ENCODE measurements at places on chromosomes 1 and 21.

DNA sequence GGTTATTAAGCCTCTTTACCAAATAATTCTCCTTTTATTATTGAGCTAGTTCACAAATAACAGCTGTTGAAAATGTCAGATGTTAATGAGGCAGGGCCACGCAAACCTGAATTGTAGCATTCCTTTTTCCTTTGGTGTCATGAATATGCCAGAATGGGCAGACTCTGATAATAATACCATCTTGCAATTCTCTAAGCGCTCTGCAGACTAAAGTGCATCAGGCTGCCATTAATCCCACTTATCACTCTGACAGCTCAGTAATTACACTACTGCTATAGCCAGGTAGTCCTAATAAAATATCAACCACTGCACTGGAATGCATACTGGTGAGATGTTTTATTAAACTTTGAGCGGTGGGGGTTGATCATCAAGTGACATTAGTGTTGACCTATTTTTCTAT lies 177.7 kb downstream of the DPYD start:
- DNase-seq, result no peak

- DNase-seq, result no peak
These were observed 44.0 kb upstream of the DAB1 start for GRCh38 chr1:57467830-57468229.

DNA sequence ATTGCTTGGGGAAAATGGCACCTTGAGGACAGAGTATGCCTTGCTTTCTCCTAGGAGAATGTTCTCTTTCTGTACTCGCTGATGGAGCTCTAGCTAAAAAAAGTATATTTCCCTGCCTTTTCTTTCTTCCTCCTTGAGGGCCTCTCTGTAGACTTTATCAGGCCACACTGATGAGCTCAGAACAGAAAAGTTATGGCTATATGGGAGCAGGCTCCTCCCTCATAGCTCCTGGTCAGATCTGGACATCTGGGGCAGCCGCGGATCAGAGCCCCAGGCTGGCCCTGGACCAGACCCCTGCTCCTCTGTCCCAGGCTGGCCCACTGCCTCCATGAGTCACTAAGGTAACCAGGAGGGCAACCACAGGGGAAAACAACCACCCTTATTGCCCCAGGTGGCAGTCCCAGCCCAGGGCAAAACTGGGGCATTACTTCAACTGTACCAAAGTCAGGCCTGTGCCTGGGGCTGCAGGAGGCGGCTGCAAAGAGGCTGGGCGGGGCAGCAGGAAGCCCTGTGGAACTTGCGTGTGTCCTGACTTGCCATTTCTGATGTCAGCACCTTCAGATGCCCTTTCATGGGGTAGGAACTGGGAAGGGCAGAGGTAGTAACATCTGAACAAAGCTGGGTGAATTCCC lies 26.3 kb upstream of the ZNF648 start:
- DNase-seq, result no peak

- DNase-seq, result no peak
These were observed 4.7 kb upstream of the ECE1 start for GRCh38 chr1:21295002-21295401.

GRCh38 chr1:182235952-182236650 lies 155.5 kb downstream of the GLUL start:
- DNase-seq, result no peak

Data from glutamatergic neuron (in vitro differentiated cells).